ENCODE measurements at places on chromosomes 7 and 10.

DNA sequence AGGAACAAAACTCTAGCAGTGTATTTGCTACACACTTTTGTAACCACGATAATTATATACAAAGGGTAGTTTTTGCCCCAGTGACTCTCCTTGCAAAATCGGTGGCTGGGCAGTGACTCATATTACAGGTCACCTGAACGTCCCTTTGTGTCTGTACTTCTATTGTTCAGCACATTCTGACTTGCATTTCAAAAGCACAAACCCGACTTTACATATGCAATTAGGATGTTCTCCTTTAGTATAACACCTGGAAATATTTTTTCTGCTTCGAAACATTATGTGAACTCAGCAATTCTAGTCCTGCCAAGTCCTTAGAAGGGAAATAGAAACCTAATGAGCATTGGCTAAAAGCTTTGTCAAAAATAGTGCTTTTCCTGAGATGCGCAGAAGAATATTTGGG, 6.0 kb downstream of the PRR15 start:
- H3K27me3 ChIP-seq = peaks cover 66% of the 10 kb centered on the region
- peaks cover 5% of the 10 kb centered on the region for H3K4me1 ChIP-seq
- H3K27ac ChIP-seq = no peak overlapping the region
- DNase-seq = no peak

DNA sequence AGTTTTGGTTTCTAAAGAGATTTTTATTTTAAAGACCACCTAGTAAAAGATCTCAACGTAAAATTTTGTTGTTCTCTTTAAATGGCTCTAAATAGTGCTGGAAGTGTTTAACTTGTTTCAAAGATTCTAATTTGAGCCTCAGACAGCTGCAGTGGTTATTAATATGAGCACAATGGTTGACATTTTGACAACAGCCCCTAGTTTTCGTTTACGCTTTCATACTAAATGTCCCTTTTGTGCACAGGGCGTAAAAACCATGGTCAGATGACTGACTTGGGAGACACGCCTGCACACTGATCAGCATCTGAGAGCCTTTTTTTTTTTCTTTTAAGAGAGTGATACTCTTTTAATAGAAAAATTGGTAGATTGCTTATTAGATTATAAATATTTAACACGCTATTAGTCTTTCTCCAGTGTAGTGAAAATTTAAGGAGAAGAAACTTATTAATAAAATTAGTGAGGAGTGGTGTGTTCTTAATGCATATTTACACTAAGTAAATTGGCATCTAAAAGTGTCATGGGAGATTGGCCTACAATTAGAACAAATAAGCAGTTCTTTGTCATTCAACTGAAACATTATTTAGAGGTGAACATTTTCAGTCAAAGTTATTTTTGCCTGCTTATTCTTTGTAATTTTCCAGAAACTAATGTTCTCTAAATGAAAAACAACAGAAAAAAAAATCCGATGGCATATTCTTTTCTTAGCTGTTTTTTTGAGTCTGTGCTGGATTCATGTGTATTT, 182.8 kb upstream of the PHYHIPL start:
- H3K4me3 ChIP-seq = no peak overlapping the region
- H3K4me1 ChIP-seq = no peaks in the 10 kb centered on the region
- H3K27ac ChIP-seq = no peak overlapping the region

DNA sequence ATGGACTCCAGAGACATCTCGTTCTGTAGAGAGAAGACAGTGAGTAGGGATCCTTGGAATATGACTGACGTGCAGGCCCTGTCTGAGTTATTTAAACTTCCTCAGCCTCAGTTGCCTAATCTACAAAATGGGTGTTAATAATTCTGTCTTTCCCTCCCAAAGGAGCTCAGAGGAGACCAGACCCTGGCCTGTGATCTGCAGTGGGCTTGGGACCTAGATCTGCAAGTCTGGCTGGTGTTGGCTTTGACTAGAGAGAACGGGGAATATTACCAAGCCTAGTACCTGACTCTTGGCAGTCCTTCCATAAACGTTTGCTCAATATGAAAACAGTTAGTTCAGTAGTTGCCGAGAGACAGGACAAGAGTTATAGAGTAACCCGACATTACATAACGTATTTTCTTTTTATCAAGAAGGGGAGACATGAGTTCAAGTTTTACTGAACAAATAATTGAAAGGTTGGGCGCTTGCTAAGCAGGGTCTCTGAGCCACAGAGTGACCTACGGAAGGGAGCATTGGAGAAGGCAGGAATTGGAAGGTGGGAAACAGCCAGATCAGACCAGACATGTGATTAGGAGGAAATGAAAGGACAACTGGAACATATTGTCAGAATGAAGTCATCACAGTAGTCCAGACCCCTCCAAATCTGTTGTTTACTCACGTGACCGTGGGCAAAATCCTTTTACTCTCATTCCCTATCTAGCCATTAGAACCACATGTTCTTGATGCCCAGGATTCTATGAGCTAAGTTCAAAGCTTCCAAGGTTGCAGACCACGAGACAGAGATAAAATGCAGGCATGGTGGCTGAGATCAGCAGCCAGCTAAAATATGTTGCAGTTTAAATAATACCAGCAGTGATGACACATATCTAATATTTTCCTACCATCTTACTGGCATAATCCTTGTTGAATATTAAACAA, 10.9 kb upstream of the CYP3A4 start:
- no peak overlapping the region for H3K27ac ChIP-seq
- H3K36me3 ChIP-seq = no peaks in the 10 kb centered on the region
- no peak for DNase-seq
- H3K4me1 ChIP-seq = no peaks in the 10 kb centered on the region

DNA sequence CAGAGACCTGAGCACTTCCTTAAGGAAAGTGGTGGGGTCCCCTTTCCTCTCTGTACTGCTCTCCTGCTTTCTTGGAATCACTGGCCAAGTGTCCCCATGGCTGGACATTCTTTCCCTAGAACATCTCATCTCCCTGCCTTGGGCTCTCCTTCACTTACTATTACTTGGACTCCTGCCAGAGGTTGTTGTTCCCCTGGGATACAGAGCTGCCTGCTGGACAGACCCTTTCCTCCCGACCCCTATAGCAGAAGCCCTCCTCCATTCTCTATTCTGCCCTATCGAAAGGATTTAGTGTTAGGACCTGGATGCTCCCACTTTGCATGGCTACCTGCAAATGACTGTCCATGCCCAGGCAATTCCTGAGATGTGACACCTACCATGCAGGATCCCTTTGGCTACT, 164.3 kb upstream of the PODXL start:
- H3K36me3 ChIP-seq = peaks cover 2% of the 10 kb centered on the region
- no peak overlapping the region for H3K4me3 ChIP-seq
- no peak overlapping the region for H3K27ac ChIP-seq

- DNase-seq = no peak
- peak overlapping the region; percentile 84 for H3K27ac ChIP-seq
- no peaks in the 10 kb centered on the region for H3K36me3 ChIP-seq
- peaks cover 25% of the 10 kb centered on the region for H3K4me1 ChIP-seq
These were observed 34.3 kb upstream of the FAM133B start for GRCh38 chr7:92624298-92624996.

DNA sequence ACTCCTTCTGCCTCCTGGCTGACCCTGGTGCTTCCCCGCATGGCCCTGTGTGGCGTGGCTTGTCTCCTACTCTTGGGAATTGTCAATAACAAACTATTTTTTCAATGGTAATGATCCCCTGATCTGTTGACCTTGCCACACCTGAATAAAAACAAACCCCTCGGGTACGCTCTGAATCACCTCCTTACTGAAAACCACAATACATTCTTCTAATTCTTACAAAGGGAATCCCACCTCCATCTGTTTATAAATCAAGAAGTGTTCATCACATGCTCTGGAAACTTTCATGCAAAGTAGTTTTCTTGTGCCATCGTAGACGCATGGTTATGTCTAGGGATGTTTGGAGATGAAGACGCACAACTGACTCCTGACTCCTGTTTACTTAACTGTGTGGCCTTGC, 245.8 kb downstream of the FRMD4A start:
- H3K36me3 ChIP-seq = no peaks in the 10 kb centered on the region
- no peak overlapping the region for H3K4me3 ChIP-seq
- no peak for DNase-seq
- peaks cover 23% of the 10 kb centered on the region for H3K27me3 ChIP-seq
- H3K4me1 ChIP-seq = no peaks in the 10 kb centered on the region

DNA sequence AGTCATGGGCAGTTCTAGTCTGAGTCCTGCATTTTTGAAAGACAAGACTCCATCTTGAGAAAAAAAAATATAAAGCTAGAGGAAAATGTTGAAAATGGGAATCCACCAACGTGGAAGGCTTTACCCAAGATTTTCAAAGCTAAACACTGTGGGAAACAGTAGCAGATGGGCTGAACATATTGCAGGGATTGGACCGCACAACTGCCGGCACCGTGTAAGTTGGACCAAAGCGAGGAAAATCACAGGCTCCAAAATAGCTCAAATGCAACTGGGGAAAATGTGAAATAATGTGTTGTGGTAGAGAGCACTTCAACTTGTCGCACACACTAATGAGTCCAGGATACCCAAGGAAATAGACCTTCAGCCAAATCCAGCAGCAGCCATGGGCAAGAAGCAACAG, 26.4 kb upstream of the ADRB1 start:
- H3K27me3 ChIP-seq = peaks cover 15% of the 10 kb centered on the region

- H3K27me3 ChIP-seq = peaks cover 3% of the 10 kb centered on the region
- DNase-seq = no peak
- peaks cover 47% of the 10 kb centered on the region for H3K4me1 ChIP-seq
- no peaks in the 10 kb centered on the region for H3K36me3 ChIP-seq
- peak overlapping the region; percentile 86 for H3K27ac ChIP-seq
These were observed 145.1 kb downstream of the PLXNA4 start for GRCh38 chr7:132430861-132431822.

GRCh38 chr10:95835149-95835860, 72.5 kb upstream of the CC2D2B start:
- H3K36me3 ChIP-seq = peaks cover 2% of the 10 kb centered on the region
- peaks cover 6% of the 10 kb centered on the region for H3K27me3 ChIP-seq
- peak overlapping the region; percentile 32 for H3K27ac ChIP-seq

DNA sequence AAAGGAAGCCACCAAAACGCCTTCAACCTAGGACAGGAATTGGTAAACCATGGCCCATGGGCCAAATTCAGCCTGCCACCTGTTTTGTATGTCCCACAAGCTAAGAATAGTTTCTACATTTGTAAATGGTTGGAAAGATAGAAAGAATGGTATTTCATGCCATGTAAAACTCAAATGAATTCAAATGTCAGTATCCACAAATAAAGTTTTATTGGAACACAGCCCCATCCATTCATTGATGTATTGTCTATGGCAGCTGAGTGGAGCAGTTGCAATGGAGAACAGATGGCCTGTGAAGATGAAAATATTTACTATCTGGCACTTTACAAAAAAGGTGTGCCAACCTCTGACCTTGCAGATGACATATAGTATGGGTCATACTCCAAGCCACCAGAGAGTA, 236.9 kb downstream of the CREB5 start:
- no peak overlapping the region for H3K27ac ChIP-seq
- DNase-seq = no peak
- H3K36me3 ChIP-seq = no peaks in the 10 kb centered on the region
- peaks cover 10% of the 10 kb centered on the region for H3K27me3 ChIP-seq
- H3K4me3 ChIP-seq = no peak overlapping the region
- H3K4me1 ChIP-seq = no peaks in the 10 kb centered on the region

DNA sequence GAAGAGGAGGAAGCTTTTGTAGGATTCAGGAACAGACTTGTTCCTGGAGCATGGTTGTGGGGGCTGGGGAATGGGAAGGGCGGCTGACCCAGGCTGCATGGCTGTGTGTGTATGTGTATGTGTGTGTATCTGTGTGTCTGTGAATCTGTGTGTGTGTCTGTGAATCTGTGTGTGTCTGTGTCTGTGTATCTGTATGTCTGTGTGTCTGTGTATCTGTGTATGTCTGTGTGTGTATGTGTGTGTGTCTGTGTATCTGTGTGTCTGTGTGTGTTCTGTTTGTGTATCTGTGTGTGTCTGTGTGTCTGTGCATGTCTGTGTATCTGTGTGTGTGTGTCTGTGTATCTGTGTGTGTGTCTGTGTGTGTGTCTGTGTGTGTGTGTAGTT, 6.6 kb upstream of the STX1A start:
- H3K36me3 ChIP-seq = peaks cover 2% of the 10 kb centered on the region
- H3K27ac ChIP-seq = no peak overlapping the region
- H3K4me3 ChIP-seq = no peak overlapping the region
- no peak for DNase-seq
- H3K27me3 ChIP-seq = peaks cover 17% of the 10 kb centered on the region
- H3K4me1 ChIP-seq = peaks cover 3% of the 10 kb centered on the region

GRCh38 chr7:88835147-88835728, 39.7 kb upstream of the TEX47 start:
- H3K4me3 ChIP-seq = no peak overlapping the region
- DNase-seq = no peak
- H3K4me1 ChIP-seq = no peaks in the 10 kb centered on the region
- H3K27me3 ChIP-seq = no peaks in the 10 kb centered on the region
- H3K36me3 ChIP-seq = no peaks in the 10 kb centered on the region

DNA sequence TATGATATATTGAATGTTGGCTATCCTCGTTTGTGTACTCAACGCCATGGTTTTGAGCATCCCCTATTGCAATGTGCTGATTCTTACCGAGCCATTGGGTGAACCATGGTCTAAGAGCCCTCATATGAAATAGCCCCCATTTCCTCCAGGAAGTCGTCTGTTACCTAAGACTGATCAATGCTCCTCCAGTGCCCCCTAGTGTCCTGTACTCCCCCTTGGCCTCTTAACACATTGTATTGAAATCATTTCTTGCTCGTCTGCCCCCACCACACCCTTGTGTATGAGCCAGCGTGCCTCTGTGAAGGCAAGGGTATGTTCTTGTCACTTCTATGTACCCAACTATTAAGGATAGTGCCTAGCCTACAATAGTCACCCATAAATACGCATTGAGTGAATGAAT, 11.2 kb upstream of the SLC35B4 start:
- peak; percentile 16 for DNase-seq
- peaks cover 10% of the 10 kb centered on the region for H3K4me1 ChIP-seq
- peaks cover 5% of the 10 kb centered on the region for H3K36me3 ChIP-seq
- H3K4me3 ChIP-seq = no peak overlapping the region
- H3K27me3 ChIP-seq = peaks cover 66% of the 10 kb centered on the region

DNA sequence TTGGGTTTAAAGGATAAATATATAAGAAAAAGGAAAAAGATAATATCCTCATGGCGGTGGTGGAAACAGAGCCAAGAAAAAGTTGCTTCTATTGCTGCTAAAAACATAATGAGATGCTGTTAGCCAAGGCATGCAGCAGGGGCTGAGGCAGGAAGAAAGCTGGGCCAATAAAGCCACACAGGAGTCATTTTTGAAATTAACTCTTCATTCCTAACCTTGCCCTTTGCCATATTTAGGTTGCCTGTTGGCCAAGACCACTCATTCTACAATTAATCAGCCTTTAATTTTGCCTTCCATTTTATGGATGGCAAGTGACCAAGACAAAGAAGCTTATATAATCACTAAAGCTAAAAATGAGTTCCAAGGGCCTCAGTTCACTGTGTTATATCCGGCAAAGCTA, 58.2 kb downstream of the ARMH3 start:
- no peak overlapping the region for H3K4me3 ChIP-seq
- H3K4me1 ChIP-seq = peaks cover 15% of the 10 kb centered on the region
- no peaks in the 10 kb centered on the region for H3K27me3 ChIP-seq
- H3K27ac ChIP-seq = peak overlapping the region; percentile 45
- no peak for DNase-seq

- DNase-seq = no peak
- peaks cover 3% of the 10 kb centered on the region for H3K36me3 ChIP-seq
- peaks cover 42% of the 10 kb centered on the region for H3K27me3 ChIP-seq
- H3K4me1 ChIP-seq = peaks cover 4% of the 10 kb centered on the region
These were observed 192.8 kb upstream of the ZMIZ1 start for GRCh38 chr10:78875932-78876331.

GRCh38 chr10:52215745-52216361, 98.2 kb upstream of the DKK1 start:
- no peaks in the 10 kb centered on the region for H3K36me3 ChIP-seq
- no peaks in the 10 kb centered on the region for H3K4me1 ChIP-seq
- no peaks in the 10 kb centered on the region for H3K27me3 ChIP-seq
- no peak overlapping the region for H3K4me3 ChIP-seq
